ENCODE measurements at places on chromosomes 11 and 22.

DNA sequence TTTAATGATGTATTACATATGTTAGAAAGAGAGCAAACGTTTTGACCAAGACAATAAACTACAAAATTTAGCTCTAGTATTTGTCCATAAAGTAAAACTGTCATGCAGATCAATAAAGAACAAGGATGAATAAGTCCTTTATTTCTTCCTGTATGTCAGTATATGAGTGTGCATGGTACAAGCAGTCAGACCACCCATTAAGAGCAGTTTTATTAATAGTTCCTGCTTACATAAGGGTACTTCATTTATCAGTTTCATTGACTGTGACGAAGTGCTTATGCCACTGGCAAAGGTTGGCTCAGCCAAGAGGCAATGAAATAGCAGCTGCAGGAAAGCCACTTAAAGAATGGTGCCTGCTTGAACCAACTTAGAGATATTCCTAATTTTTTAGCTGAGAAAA lies 913.0 kb upstream of the CNTN5 start:
- DNase-seq = no peak

- no peak for DNase-seq
These were observed 77.5 kb downstream of the PPFIBP2 start for GRCh38 chr11:7591107-7591894.

GRCh38 chr11:17762309-17762974 lies 27.9 kb downstream of the KCNC1 start:
- no peak for DNase-seq

GRCh38 chr11:133911171-133911570 lies 45.6 kb downstream of the IGSF9B start:
- DNase-seq = no peak

- DNase-seq = no peak
These were observed 41.8 kb downstream of the CCDC81 start for GRCh38 chr11:86416494-86416893.

DNA sequence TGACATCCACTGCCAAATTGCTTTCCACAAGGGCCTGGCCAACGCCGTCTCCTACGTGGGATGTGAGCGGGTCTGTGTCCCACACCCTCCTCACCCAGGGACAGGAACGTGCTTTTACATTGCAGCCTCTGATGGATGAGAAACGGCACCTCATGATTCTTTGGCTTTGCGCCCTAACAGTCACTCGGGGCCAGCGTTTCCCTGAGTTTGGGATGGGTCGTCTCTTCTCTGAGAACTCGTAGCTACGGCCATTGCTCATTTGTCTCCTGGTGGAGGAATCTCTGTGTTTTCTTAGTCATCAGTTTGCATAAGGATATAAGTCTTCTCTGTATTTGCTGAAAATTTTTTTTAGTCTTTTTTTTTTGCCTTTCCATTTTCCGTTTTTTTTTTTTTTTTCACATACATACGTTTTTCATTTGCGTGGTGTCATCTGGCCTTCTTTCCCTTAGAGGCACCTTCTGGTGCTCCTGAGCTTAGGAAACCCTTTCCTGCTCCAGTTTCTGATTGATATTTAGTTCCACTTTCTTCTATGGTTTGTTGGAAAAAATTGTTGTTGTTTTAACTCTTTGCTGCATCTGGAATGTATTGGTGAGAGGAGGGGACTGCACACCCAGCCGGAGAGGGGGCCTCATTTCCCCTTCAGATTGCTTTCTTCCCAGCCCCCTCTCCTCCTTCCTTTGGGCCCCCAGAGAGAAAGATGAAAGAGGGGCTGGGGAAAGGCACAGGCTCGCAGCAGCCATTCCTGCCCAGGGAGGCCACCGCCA lies 12.0 kb downstream of the TNNT3 start:
- peak; percentile 65 for DNase-seq

GRCh38 chr22:21659864-21660525 lies 5.8 kb upstream of the PPIL2 start:
- DNase-seq = no peak

DNA sequence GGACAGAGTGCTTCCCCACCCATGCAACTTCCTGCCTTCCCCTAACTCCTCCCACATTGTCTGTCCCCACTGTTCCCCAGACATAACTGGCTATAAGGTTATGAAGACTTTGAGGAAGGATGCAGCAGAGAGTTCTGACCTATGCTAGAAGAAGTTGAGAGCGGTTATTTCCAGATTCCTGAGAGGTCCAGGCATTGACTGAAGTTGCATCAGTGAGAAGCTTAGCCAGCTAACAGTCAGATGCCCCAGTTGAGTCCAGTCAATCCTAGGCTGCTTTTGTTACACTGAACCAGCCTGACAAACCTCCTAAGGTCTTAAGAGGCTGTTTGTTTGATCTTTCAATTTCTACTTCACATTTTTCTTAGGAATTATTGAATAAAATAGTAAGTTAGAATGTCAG lies 937.9 kb upstream of the CCDC90B start:
- DNase-seq = no peak

- peak; percentile 27 for DNase-seq
These were observed 9.0 kb upstream of the VPREB1 start for GRCh38 chr22:22235558-22235957.

GRCh38 chr22:19983741-19984140 lies 32.9 kb downstream of the ARVCF start:
- DNase-seq = no peak

- DNase-seq = no peak
These were observed 64.6 kb downstream of the FLRT1 start for GRCh38 chr11:64100360-64100759.

DNA sequence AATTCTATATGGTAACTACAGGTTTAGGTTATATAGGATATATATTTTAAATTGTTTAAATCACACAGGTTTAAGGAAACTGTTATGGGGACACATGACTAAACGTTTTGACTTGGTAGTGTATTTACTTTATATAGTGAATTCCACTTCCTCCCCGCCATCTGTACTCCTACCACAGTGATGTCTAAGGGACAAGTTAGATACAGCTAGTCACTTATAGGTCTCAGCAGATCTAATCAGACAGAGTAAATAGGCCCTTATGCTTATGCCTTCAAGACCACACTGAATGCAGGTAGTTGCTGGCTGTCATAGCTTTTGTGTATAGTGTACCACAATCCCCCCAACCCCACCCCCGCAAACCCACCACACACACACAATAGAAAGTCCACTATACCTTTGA lies 8.2 kb downstream of the SESN3 start:
- no peak for DNase-seq

- no peak for DNase-seq
These were observed 1485.7 kb downstream of the BRD1 start for GRCh38 chr22:48342016-48342415.

DNA sequence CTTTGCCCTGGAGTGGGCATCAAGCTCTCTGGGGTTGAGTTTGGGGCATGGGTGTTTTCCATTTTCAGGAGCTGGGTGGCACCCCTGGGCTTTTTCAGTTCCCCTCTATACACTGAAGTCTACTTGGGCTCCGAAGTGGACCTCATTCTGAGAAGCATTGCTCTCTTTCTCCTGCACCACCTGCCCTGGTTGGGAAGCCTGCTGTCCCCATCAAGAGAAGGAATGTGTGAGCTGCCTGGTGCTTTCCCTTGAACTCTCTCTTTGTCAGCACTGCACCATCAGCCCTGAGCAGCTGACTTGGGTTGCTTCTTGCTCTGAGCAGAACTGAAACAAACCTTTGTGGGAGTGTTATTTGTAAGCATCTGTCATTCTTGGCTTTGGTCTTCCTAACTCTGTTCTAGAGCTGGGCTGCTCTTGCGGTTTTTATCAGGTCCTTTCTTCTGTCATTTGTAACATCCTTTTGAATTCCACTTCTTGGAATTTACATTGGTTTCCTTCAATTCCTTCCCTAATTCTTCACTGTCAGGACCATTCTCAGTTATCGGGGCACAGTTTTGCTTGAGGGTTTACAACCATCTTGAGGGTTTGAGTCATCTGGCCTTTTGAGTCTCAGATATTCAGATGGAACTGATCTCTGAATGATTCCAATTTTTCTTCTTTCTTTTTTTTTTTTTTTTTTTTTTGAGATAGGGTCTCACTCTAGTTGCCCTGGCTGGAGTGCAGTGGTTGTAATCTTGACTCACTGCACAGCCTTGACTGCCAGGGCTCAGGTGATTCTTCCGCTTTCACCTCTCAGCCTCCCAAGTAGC lies 20.5 kb downstream of the UBE2L3 start:
- DNase-seq = no peak

- DNase-seq = no peak
These were observed 38.9 kb upstream of the CLMP start for GRCh38 chr11:123233975-123234334.

- DNase-seq = no peak
These were observed 147.0 kb downstream of the CRYBB2 start for GRCh38 chr22:25366408-25366807.

DNA sequence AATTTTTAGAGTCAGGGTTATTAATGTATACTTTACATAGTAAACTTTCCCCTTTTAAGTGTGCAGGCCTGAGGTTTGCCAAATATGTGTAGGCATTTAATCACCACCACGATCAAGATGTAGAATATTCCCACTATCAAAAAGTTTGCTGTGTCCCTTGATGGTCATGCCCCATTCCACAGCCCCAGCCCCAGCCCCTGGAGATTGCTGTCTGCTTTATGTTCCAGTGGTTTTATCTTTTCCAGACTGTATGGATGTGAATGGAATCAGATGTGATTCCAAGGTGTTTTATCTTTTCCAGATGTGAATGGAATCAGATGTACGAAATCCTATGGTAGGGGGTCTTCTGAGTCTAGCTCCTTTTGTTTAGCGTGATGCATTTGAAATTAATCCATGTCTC lies 93.1 kb upstream of the B3GAT1 start:
- DNase-seq = no peak

DNA sequence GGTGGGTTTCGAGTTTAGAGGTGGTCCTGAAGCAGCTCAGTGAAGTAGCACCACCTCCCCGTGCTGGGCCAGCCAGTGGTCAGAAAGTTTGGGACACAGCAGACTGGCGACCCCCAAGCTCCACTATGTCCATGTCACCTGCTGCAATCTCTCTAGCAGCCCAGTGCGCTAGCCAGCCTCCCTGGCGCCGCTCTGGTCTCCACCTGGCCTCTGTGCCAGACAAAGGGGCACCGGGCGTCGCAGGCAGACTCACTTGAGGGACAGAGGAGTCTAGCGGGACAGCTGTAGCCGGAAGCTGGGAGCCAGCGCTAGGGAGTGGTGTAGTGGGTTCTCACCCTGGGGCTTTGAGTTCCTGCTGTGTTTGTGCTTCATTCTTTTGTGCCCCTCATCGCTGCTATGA lies 25.5 kb downstream of the MYBPC3 start:
- no peak for DNase-seq

GRCh38 chr22:31896472-31896871 lies 47.9 kb upstream of the YWHAH start:
- no peak for DNase-seq
